ENCODE measurements at places on chromosomes 3 and 15. TPM values are rescaled to one million over a fixed set of nuclear protein-coding genes. Genes with fewer than 3 reads are reported as not detected.

GRCh38 chr3:127408684-127409420 is 121.0 kb upstream of the PRR20G start:
- peak; percentile 64 for DNase-seq

DNA sequence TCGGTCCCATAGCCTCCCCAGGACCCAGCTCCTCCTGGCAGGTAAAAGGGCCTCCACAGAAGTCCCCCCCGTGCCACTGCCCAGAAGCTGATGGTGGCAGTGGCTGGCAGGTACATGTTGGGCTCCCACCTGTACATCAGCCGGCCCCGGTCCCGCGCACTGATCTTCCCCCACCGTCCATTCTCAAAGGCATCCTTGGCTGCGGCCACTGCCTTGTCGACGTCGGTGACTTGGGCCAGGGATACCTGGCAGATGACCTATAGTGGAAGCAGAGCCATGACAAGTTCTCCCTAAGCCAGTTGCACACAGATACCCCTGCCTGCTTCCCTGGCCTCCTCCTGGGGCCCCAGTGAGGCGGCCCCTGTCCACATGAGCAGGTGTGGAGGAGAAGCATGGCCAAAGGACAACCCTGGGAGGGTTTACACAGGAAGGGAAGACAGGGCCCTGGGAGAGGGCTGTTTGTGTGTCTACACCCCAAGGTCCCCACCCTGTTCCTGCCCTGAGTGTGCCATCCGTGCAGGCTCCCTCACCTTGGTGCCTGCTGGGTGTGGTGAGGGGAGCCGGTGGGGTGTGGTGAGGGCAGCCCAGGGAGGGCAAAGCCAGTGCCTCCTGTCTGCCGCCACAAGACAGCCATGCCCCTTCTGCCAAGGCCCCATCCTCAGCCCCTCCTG is 44.8 kb downstream of the ALDH1L1 start:
- DNase-seq, result peak; percentile 24

DNA sequence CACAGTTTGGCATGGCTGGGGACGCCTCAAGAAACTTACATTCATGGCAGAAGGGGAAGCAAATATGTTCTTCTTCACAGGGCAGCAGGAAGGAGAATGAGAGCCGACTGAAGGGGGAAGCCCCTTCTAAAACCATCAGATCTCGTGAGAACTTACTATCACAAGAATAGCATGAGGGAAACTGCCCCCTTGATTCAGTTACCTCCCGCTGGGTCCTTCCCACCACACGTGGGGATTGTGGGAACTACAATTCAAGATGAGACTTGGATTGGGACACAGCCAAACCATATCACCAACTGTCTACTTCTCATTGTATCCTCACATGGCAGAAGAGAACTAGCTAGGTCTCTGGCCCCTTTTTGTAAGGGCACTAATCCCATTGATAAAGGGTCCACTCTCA is 30.5 kb downstream of the CCDC32 start:
- DNase-seq, result no peak

- no peak for DNase-seq
These were observed 48.2 kb downstream of the PRKCI start for GRCh38 chr3:170270282-170270881.

Gene SHF
- 26.8 TPM for total RNA-seq

Data from endodermal cell (in vitro differentiated cells).